ENCODE measurements at places on chromosomes 11 and 22.
A peak's percentile ranks its signal among the peaks of the same experiment; 100 is the strongest.

- no peak for DNase-seq
These were observed 134.1 kb downstream of the COMMD9 start for GRCh38 chr11:36155124-36155561.

DNA sequence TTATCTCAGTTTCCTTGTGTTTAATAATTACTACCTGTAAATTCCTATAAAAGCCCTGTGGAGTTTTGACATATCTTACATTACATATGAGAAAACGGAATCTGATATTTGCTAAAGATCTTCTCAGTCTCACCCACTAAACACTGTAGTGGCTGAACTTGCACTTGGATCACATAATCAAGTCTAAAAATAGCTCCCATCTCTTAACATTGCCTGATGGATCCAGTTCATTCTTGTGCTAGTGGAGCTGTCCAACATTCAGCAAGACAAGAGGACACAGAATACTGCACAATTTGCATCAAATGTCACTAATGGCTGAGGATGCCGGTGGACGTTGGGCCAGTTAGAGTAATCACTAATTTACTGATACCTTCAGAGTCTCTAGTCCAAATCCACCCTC lies 569.9 kb upstream of the ANO5 start:
- DNase-seq, result no peak

DNA sequence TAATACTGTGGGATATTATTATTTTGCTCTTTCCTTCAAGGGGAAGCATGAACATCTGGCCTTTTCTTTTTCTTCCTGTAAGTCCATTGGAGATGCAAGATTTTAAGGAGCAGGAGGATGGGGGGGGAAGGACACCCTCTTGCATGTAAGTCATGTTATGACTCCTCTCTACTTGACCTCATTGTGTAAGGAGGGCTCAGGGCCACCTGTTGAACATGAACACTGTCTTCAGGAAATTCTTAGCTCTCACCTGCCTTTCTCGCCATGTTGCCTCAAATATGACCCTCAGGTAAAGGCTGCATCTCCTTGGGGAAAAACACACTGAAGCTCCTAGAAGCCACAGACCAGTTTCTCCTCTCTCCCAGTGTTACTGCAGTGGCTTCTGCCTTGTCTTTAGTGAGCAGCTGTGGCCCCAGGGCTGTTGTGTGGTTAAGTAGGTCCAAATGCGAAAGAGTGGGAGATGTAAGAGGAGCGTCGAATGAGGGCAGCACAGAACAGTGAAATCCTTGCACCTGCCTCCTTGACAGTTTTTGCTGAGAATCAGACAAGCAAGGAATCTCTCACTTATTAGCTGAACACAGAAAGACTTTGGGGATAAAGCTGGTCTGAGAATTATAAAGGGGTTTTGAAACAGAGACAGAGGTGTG lies 1.3 kb upstream of the RAG1 start:
- DNase-seq, result no peak

DNA sequence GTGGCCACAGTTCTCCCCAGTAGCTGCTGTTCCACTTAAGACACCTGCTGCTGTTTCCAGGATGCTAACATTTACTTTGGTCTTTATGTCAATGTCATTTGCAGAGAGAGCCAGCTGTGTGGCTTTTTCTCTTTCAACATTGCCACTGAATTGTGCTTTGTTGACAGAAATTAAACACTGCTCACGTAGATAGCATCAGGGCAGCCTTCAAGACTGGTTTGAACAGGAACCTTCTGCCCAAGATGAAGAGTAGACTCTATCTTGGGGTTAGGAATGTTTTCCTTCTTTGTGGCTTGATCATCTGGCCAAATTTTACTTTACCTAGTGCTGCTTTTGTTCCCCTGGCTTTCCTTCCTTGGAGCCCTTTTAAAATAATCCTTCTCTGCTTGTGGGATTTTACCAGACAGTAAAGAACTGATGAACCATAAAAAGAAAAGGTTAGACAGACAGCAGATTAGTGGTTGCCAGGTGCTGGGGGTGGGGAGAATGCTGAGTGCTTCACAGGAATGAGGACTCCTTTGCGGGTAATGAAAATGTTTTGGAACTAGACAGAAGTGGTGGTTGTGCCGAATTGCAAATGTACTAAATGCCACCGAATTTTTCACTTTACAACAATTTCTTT lies 22.7 kb upstream of the XBP1 start:
- DNase-seq, result no peak

- no peak for DNase-seq
These were observed 79.7 kb upstream of the HORMAD2 start for GRCh38 chr22:30000566-30000965.

GRCh38 chr11:32244453-32244852 lies 153.6 kb downstream of the RCN1 start:
- no peak for DNase-seq

GRCh38 chr11:2794968-2795322 lies 90.6 kb downstream of the CDKN1C start:
- DNase-seq, result no peak

DNA sequence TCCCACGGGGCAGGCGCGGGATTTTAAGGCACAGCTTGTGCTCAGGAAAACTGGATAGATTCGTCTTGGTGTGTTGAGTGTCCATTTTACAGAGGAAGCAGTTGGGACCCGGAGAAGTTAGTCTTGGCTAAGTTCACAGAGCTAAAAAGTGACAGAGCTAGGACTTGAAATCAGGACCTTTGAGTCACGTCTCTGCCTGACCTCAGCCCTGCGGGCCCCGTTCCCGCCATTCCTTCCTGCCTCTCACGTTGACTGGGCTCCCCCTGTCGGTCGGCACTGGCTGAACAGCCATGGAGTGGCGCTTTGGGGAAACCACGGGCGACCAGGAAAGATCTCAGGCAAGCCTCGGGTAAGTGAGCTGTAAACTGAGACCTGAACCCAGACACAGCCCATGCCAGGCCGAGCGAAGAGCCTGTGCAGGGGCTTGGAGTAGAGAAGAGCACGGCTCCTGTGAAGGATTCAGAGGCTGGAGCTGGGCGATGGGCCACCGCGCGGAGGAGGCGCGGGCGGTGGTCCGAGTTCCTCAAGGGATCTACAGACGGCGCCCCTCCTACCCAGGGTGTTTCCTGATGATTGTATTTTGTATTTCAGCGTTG lies 54.1 kb downstream of the WNT11 start:
- DNase-seq, result peak; percentile 69

- peak; percentile 21 for DNase-seq
These were observed 38.2 kb downstream of the TRIOBP start for GRCh38 chr22:37734964-37735451.

Data from inflammatory macrophage treated with lipopolysaccharide for 1 hour (primary cell).